BE2C (cell line): ENCODE measurements at places on chromosomes 12 and 14.

- DNase-seq: no peak
Observed at GRCh38 chr14:73997944-73998447, 21.1 kb downstream of the ENTPD5 start.

DNA sequence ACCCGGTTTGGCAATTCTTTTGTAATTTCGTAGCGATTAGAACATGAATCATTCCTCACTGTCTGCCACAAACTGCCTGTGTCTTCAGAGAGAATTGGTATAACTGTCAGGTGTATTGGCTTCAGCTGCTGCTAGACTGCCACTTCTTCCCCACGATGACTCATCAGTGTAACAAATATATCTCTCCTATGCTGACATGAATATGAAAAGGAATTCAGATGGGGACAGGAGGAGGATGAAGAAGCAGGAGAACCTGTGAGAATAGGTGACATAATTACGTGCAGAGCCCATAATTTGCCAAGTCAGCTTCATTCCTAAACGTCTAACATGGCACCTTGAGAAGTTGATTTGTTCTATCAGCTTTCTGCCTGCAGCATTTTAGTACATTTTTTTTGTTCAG is 64.9 kb downstream of the FRMD6 start:
- DNase-seq: no peak

DNA sequence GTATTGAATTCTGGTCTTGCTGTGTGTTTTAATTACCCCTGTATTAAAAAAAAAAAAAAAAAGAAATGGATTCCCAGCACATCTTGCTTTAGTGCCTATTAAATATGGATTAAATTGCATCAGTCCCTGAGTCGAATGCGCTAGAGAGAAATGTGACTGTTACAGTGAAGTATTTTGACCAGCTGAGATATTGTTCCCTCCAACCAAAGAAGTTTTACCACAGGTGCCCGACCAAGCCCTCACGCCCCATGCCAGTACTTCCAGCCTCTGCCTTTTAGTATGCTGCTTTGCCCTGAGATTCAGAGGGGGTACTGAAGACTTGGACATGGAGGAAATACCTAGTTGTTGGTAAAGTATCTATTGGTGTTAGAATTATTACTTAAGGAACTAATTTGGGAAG is 159.7 kb downstream of the TTLL5 start:
- no peak for DNase-seq

DNA sequence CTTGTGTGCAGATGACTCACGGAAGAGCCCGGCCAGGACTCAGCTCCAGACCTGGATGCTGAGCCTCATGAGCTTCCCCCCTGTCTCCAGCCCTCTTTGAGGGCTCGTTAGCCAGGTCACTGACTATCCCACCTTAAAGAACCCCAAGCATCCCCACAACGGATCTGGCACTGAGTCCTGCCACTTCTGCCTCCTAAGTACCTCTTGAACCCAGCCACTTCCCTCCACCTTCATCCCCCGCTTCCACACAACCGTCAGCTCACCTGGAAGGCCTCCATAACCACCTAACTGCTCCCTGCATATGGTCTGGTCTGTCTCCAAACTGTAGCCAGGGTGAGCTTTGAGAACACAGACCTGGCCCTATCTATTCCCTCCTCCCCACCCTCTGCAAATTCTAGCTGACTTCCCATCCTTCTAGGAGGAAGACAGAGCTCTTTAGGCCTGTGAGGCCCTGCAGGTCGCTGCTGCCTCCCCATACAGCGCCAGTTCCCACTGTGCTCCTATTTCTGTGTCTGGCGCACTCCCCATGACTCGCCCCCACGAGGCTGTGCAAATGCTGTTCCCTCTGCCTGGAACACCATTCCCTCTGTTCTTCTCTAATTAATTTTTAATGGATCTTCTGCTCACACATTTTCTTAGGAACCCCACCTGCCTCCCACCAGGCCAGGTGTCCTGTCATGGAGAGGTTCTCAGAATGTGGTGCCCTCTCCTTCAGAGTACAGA is 2.9 kb upstream of the HSP90AA1 start:
- DNase-seq: no peak

DNA sequence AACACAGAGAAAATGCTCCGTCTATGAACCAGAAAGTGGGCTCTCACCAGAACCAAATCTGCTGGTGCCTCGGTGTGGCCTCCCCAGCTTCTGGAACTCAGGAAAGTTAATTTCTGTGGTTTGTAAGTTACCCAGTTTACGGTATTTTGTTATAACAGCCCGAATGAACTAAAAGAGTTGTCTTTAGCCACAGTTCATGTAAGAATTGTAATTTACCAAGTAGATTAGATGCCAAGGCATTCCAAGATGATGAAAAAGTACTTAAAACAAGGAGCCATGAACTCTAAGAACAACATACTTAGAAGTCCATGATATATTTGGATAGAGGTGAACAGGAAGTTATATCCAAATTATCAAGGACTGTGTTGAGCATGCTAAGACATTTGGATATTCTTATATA is 259.9 kb upstream of the GARIN6 start:
- no peak for DNase-seq

DNA sequence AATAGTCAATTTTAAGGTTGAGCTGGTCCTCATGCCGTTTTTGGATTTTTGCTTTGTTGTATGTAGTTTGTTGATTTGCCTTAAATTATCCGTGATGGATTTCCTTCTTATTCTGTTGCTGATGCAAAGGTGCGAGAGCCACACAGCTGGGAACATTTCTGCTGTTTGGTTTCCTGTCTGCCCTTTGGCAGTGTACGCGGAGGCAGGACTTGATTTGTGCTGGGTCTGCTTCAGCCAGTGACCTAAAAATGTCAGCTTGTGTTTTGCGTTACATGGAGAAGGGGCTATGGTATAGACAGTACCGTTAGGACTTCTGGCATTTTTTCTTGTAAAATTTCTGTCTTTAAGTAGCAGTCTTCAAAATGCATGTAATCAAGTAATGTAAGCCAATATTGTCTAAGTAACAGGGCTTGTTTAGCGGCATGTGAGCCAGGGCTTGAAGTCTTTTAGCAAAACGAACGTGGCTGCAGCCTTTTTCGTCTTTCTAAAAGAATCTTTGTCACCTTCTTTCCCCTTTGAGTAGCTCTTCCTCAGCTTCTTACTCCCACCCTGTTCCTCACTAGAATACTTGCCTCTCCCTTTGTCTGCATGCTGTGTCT is 18.2 kb upstream of the RD3L start:
- no peak for DNase-seq

DNA sequence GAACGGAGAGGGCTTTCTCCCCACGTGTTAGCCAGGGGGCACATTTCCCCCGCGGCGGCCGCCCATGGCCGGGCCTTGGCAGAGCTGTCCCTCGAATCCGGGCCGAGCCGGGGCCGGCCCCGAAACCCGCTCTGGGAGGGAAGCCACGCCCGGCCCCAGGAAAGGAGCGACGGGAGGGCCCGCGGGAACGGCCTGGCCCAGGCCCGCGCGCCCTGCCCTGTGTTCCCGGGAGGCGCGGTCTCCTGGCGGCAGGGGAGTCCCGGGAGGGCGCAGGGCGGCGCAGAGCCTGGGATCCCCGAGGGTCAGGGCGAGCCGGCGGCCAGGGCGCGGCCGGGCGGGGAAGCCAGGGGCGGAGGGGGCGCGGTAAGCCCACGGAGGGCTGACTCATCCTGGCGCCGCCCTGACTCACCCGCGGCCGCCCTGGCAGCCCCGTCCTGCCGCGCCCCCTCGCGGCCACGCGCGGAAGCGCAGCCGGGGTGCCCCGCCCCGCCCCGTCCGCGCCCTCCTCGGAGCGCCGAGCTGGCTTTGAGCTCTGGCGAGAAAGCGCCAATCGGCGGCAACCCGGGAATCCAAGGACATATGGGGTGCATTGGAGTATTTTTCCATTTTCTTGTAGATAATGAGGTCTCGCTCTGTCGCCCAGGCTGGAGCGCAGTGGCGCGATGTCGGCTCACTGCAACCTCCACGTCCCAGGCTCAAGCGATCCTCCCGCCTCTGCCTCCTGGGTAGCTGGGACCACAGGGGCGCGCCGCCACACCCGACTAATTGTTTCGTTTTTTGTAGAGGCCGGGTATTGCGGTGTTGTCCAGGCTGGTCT is 31.8 kb upstream of the PLEKHG6 start:
- DNase-seq: peak; percentile 92

DNA sequence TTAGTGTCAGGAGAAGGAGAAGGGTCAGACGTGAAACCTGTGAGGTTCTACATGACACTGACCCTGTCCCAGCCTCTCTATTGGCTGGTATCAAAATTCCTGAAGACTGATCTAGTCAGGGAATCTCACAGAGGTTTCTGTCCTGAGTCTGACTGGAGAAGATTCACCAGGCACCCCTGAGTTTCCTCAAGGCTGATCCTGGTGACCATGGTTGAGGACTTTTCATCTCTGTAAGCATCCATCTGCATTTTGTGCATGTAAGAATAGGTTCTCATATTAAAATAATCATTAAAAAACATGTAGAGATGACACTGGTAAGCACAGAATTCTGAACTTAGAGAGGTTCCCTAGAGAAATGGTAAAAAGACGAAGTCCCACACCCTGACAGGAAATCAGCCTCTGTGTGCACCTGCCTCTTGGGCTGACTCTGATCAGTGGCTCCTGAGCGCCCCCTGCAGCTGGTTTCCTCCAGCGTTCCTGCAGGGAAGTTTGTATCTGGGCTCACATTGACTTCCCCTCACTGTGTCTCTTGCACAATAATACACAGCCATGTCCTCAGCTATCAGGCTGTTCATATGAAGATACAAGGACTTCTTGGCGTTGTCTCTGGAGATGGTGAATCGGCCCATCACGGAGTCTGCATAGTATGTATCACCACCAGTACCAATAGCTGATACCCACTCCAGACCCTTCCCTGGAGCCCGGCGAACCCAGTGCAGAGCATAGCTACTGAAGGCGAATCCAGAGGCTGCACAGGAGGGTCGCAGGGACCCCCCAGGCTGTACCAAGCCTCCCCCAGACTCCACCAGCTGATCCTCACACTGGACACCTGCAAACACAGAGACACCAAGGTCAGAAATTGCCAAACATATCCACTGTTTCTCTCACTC is 991.9 kb downstream of the TMEM121 start:
- peak; percentile 37 for DNase-seq
